ENCODE measurements at places on chromosomes 6 and 20. TPM values are rescaled to one million over a fixed set of nuclear protein-coding genes. Genes with fewer than 3 reads are reported as not detected.
A peak's percentile ranks its signal among the peaks of the same experiment; 100 is the strongest.

DNA sequence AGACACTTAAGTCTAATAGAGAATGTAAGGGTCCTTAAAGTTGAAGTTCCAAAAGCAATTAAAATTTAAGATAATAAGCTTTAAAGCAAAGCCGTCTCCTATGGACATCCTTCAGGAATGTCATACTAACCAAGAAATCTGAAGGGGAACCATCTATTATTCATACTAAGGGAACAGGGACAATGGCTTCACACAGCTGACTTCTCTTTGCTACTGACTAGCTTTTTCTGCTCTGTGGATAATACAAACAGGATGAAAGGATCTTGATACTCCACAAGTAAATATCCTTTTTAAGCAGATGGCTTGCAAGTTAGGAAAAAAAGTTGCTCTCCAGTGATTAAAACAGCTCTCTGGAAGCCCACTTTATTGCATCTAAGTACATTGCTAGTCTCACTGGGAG lies 178.6 kb downstream of the BACH2 start:
- DNase-seq = no peak

DNA sequence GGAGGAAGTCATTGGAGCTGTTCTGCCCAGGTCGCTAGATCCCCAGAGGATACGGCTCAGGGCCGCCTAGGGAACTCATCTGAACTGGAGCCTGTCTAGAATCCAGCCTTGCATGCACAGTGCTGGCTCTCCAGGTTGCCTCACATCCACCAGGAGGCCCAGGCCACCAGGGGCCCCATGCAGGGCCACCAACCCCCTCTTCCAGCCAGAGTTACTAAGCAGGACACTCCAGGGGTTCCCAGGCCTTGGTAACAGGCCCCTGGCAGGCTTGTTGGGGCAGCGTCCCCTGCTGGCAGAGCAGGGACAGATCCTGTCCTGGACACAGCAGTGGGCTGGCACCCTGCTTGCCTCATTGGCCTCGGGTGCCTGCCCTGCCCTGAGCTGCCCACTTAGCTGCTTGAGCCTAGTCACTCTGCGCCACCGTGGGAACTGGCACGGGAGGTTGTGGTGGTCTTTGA lies 35.3 kb downstream of the EFCAB8 start:
- DNase-seq = peak; percentile 37

BPIFA1 gene
- not detected for total RNA-seq

- DNase-seq = peak; percentile 61
These were observed 12.5 kb upstream of the TMEM30A start for GRCh38 chr6:75296811-75297779.

EYA4 gene
- not detected for total RNA-seq
